ENCODE measurements at places on chromosomes 6 and 20.

DNA sequence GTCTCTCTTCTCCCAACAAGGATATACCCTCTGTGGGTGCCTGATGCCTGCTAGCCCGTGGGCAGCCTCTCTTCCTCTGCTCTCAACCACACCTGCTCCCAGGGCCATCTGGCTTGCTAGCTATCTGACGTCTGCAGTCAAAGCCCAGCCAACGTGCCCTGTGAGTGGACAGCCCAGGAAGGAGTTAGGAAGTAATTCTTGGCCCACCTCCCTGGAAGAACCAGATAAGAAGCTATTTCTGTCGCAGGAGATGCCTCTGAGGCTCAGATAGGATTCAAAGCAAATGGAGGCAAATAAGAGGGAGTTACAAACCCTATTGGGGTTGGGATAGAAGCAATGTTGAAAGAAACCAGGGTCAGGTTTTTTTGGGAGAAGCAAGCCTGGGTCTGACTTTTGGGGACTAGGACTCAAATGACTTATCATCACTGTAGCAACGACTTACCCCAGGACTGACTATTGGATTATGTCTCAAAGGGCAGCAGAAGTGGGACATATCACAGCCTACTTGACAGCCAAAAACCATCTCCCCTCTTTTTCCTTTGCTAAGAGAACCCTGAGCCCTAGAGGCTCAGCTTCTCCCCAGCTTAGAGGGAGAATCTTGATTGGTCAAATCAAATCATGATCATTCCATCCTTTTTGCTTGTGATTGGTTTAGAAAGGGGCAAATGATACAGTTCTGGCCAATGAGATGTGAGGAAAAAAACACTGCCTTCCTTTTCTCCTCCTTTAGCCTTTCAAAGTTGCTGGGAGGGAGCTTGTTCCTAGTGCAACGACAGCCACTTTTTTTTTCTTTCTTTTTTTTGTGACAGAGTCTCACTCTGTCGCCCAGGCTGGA, 18.0 kb upstream of the CDK5RAP1 start:
- DNase-seq = no peak

DNA sequence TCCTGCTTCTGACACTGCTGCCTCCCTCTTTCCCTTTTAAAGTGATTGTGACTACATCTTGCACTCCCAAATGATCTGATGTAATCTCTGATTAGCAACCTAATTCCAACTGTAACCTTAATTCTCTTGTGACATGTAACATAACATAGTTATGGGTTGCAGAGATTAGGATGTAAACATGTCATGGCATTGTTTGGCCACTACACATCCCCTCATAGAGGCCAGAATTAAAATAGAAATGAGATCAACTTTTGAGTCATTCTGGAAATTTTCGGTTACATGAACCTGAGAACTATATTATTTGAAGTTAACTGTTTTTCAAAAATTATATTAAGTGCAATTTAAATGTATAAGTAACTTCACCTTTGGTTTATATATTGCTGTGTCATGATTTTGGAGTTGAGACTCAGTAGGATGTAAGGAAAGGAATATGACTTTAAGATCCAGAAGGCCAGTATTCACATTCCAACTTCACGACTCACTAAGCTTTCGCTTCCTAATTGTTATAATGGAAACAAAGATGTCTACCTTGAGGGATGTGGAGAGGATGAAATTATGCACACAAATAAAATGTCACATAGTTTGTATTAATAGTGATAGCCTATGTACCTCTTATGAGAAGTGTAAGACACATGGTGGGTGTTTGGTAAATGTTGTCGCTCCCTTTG, 611.9 kb upstream of the MAP3K7 start:
- no peak for DNase-seq

- DNase-seq = peak; percentile 83
Measured at GRCh38 chr20:53869466-53870258, 200.7 kb downstream of the BCAS1 start.

- DNase-seq = no peak
Measured at GRCh38 chr6:143745166-143746133, 67.7 kb downstream of the PHACTR2 start.

- DNase-seq = no peak
Measured at GRCh38 chr20:40072907-40073306, 616.1 kb downstream of the MAFB start.

DNA sequence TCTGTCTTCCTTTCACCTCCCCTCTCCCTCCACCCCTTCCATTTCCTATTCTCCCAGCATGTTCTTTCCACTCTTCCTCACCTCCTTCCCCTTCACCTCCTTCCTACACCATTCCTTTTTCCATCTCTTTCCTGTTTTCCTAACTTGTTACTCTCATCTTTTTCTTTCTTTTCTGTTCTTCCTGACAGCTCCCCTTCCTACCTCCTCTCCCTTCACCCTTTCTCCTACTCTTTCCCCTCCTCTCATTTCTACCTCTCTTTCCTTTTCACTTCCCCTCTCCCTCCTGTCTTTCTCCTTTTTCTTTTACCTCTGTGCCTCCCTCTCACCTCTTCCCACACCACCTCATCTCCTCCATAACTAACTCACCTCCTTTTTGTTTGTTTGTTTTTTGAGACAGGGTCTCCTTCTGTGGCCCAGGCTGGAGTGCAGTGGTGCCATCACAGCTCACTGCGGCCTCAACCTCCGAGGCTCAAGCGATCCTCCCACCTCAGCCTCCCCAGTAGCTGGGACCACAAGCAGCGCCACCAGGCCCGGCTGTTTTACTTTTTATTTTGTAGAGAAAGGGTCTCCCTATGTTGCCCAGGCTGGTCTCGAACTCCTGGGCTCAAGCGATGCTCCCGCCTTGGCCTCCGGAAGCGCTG, 864 bp upstream of the ARFGEF2 start:
- no peak for DNase-seq

DNA sequence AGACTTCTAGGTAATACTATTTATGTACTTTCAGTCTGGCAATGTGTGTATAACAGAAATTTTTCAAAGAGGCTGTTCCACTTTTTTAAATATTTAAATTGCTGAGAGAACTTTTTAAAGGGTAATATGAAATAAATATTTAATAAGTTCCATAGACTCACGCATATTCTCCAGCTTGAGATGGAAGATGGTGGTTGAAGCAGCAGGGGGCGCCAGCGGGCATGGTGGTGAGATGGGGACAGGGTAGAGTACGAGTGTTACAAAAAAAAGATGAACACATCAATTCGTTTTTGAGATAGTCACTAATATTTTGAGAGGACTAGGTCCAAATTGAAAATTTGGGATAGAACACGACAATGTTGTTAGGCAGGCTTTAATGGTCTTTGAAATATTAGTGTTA, 68.4 kb downstream of the RSPO3 start:
- no peak for DNase-seq

DNA sequence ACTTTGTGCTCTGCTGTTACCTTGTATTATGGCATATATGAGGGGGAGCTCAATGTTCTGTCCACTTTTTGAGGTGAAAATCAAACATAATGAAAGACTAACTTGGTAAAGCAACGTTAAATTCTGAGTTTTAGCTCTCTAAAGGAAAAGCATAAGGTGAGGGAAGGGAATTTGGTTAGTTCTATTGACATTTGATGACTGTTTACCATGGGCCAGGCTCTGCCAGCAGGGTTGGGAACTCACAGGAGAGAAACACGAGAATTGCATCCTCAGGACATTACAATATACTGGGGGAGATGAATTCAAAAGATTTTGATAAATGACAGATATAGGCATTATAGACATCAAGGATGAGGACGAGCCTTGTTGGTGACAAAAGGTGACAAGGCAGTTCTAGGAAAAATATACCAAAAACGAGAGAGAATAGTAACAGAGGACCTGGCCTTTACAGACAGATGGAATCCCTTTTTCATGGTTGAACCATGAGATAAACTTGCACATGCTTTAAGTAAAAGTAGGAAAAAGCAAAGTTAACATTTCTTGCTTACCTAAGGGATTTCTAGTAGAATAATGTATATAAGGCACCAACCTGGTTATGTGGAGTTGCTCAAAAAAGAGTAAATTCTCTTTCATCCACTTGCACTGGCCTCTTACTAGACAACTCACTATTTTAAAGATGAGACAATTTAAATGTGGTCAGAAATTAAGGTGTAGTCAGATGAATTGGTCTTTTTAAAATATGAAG, 191.4 kb downstream of the NKAIN2 start:
- DNase-seq = no peak

GRCh38 chr6:105759946-105760345, 326.2 kb upstream of the PRDM1 start:
- DNase-seq = no peak

DNA sequence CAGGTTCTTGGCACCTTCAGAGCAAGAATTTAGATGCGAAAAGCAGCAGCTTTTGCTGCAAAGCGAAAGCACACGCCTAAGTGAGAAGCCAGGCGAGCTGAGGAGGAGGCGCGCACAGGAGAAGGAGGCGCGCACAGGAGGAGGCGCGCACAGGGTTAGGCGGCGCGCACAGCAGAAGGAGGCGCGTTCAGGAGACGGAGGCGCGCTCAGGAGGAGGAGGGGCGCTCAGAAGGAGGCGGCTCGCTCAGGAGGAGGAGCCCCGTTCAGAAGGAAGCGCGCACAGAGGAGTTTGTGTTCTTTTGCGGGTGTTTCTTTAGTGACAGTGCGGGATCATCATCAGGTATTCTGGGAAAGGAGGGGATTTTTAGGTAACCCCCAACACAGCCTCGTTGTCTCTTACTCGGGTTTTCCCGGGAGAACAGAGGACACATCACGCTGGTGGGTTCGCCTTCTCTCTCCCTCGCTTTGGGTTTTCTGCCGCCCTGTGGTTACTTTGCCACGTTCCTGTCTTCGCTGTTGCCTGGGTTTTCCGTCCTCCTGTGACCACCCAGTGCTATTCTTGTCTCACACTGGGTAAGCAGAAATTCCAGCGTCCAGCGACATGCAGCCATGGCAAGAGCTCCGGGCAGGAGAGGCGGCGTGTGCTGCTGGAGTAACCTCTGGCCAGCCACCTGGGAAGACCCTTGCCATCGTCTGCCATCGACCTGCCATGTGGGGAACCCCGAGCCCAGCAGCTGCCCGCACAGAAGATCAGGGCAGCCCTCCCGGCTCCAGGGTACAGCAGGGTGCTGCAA, 47.0 kb downstream of the WDR27 start:
- DNase-seq = peak; percentile 30

GRCh38 chr6:170445487-170445886, 107.6 kb downstream of the PSMB1 start:
- DNase-seq = no peak

DNA sequence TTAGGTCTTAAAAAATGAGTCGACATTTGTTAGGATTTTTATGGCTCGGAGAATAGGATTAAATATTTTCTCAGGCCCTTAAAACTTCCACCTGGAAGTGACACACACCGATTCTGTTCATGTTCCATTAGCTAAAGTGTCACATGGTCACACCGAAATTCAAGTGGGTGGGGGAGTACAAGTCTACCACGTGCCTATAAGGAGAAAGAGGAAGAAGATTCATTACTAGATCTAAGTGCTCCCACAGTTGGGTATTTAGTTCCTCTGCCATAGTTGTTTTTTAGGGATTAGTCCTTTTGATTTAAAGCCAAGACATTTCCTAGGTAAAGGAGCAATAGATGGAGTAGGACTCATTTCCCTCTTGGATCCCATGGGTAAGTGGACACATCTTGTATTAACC, 4.9 kb upstream of the TOX2 start:
- DNase-seq = peak; percentile 46

- DNase-seq = no peak
Measured at GRCh38 chr20:24634855-24635254, 165.4 kb downstream of the SYNDIG1 start.

- DNase-seq = no peak
Measured at GRCh38 chr6:80962382-80962781, 790.1 kb downstream of the TENT5A start.

DNA sequence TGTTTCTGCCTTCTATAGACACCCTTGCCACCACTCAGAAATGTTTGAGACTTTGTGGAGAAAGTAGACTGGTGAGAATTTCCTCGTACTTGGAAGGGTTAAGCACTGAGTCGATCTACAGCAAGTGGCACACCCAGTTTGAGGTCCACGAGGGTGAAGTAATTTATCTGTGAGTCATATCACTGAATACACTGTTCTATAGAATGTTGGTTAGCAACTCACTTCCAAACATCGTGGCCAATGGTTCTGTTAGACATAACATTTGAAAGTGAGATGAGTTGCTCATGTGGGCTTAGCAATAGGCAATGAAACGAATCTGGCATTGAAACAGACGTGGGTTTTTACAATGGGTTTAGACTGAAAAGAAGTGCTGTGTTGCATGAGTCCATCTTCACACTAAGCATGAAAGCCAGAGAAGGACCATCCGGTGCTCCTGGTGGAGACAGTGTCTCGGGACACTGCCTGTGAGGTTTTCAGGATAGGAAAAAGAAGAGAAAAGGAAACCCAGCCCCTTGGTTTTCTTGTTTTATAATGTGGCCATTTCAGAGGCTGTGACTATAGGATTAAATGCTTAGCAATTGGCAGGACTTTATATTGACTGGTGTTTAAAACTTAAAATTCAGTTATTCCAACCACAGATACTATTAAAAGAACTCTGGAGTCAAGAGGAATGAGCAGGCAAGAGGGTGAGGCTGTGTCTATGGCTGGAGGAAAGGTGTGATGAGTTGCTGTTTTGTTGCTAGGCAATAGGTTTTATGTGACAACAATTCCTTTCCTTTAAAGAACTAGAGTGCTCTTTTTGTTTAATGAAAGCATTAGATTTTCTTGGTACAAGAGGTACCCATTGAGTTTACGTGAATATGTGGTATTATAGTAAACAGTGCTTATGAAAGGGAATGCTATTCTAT, 31.0 kb upstream of the EZR start:
- peak; percentile 19 for DNase-seq

- no peak for DNase-seq
Measured at GRCh38 chr20:57902473-57902872, 192.7 kb upstream of the PMEPA1 start.

DNA sequence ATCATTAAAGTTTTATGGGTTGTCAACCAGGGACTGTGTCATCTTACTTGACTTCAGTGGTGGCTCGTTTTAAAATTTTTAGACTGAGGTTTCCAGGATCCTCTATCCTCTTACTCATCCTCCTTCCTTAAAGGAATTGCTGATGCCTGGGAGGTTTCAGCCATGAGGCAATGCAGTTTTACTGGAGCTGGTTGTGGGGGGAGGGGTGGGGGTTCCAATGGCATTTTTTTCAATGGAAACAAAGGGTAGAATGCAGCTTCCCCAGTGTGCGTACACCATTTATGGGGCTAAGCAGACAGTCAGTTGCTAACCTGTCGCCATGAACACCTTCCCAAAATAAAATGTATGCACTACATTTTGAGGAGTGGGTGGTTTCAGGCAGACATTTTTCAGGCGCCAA, 88.0 kb downstream of the METTL24 start:
- no peak for DNase-seq
